ENCODE measurements at places on chromosomes 6 and 20.

- DNase-seq: no peak
These were observed 350.8 kb upstream of the TSHZ2 start for GRCh38 chr20:52621401-52621800.

DNA sequence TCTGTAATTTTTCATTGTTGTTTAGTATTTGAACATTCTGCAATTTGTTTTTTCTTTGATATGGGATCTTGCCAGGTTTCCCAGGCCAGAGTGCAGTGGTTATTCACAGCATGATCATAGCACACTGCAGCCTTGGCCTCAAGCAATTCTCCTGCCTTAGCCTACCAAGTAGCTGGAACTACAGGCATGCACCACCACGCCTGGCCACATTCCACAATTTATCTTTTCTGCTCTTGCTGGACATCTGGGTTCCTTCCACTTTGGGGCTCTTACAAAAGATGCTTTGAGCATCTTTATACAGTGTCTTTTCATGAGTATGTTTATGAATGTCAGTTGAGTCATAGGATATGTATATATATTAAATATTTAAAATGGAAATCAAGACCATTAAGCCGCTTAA, 42.0 kb downstream of the PGM3 start:
- DNase-seq: no peak

DNA sequence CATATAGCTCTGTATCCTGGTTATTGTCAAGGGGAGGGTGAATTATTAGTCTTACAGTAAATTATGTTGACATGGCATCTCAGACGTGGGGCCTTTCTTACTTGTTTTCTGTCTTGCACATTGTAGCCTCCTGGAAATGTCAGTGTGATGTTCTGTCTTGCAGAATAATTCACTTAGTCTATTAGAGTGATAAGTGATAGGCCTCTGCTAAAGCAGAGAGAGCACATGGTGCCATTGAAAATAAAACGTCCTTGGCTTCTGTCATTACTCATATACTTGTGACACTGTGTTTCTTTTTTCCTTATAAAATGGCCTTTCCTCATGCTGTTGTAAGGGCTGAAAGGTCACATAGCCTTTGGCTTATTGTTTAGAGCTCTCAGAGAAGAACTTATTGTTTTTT, 531.0 kb downstream of the EPM2A start:
- no peak for DNase-seq

- DNase-seq: no peak
These were observed 189.0 kb downstream of the UST start for GRCh38 chr6:148935705-148936435.

DNA sequence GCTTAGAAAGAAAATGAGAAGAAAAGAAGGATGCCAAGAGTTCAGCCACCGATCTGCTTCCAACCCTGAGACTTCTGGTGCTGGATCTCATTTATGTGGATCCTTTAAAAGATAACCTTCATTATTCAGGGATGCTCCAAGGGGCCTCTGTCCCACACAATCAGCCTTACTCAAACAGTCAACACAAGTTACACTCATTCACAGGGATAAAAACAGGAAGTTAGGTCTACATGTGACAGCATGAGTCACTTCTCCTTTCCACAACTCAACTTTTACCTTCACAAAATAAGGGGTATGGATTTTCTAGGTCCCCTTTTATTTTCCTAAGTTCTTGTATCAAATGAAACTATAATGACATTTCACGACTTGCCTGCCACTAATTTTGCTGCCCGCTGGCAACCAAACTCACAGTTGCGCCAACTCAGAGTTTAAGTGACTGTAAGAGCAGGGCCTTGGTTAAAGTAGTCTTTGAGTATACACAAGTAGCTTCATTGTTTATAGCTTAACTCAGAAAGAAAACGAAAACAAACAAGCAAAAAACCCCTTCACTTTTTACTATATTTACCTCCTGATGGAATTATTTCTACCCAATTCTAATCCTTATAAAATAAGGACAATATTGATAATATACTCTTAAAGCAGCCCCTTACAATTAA, 278.8 kb upstream of the RUNX2 start:
- DNase-seq: no peak

GRCh38 chr6:124881898-124882578, 80.2 kb upstream of the RNF217 start:
- no peak for DNase-seq

DNA sequence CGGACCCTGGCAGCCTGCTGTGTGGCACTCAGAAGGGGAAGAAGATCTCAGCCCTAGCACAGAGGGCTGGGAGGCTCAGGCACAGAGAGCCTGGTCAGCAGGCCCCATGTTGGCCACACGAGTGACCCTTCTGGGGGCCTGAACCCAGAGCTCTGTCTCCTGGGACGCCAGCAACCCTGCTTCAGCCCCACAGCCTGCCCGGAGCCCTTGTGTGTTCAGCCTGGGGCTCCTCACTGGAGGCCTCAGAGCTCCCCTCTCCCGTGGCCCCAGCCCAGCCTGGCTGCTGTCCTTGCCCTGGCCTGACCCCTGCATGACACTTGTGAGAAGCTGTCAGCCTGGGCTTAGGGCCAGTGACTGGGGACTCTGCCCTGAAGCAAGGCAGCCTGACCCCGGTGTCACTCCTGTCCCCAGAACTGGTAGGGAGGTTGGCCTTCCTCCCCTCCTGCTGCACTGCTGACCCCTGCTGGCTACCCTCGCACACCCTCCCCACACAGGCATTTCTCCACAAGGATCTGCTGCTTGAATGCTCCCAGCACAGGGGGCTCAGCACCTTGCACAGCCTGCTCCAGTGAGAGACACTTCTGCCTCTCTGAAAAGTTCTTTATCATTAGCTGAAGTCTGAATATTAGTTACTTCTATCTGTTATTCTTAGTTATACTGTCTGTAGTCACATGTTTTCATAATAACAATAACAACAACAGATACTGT, 15.4 kb upstream of the IP6K3 start:
- DNase-seq: peak; percentile 25

- DNase-seq: no peak
These were observed 17.5 kb upstream of the PLCG1 start for GRCh38 chr20:41119614-41120561.

DNA sequence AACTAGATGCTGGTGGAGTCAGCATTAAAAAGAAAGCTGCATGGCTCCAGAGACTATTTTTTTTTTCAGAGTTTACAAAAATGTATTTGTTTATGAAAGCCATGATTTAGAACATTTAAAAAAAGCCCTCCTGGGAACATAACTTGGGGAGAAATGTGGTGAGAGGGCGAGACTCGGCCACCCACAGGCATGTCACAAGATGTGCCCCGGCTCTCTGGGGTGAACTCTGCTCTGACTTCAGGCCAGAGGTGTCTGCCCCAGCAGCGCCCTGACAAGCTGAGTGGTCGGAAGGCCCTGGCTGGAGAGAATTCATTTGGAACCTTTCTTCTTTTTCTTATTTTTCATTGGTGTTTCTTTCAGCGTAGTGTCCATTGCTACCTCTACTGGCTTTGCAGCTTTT, 21.7 kb upstream of the RFPL4B start:
- no peak for DNase-seq

DNA sequence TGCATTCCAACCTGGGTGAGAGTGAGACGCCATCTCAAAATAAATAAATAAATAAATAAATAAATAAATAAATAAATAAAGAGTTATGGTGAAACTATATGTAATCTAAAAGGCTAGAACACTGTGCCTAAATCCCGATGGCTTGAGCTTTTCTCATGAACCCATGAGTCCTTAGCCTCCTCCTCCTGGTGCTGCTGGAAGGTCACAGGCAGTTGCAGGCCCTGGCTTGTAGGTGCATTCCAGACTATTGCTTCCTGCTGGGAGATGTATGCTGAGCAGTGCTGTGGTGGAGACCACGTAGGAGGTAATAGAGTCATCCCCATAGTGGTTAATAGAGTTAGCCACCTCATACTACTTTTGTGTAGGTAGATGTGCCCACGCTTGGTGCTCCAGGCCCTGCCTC, 12.5 kb downstream of the PTK7 start:
- no peak for DNase-seq

DNA sequence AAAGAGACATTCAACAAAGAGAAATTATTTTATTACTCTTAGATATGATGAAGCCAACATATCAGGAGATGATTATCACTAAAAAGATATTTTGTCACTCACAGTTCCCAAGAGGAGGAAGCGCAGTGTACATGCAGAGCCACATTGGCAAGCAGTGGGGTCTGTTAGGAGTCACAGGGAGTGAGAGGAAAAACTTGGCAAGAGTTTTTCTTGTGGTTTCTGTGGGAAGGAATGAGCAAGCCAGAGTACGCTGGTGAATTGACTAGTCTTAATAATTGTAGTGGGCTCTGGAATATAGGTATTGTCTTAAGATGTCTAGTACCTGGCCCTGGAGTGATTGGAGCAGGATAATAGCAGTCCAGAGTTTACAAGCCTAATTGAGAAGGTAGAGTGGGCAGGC, 1095.2 kb downstream of the GRIK2 start:
- DNase-seq: no peak

DNA sequence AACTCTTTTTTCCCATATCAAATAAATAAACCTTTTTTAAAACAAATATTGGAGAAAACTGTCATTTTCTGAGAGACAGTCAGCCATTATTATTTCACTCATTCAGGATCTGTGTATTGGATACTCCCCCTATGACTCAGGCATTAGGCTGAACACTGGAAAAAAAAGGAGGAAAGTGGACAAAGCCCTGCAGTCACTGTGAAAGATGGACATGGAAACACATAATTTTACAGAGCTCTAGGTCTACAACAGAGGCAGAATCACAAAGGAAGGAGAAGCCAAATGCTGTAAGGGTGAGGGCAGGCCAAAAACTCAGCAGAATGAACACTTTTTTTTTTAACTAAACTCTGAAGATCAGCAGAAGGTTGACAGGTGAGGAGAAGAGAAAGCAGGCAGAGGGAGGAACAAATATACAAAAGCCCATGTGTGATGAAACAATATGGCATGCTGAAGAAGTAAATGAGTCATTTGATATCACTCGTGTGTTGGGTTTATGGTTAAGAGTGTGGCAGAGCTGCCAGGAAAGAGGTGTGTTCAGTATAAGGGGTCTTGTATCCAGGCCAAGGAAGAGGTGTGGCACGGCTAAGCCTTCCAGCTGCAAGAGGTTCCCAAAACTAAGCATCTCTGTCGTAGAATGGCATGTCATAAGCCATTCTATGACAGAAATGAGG, 39.1 kb downstream of the EPB41L2 start:
- no peak for DNase-seq

DNA sequence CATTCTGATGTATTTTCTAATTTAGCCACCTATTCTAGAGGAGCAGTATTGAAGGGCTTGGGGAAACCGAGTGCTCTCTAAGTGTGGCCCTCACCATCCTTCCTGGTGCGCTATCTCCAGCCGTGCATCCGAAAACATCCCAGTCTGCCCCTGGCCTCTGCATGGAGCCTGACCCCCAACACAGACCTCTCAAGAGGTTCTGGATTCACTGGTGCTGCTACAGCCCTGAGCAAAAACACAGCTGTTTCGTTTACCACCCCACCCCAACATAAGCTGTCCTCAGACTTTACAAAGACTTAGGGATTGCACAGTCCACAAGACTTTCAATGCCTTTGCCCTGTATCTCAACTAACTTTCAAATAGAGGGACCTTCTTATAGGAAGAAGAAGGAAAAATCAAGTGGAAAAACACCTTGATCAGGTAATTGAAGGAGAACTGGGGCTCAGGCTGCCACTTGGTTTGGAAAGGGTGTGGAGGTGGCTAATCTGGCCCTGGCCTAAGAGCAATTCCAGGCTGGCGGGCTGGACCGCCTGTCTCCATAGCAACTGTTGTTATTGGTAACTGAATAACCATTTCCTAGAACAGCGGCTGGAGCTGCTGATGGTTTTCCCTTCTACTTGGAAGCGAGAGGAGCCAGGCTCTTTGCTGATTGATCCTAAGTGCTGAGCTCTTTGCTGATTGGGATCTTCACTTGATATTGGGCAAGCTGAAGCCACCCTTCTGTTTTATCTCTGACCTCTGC, 90.2 kb upstream of the TOX2 start:
- DNase-seq: peak; percentile 69

DNA sequence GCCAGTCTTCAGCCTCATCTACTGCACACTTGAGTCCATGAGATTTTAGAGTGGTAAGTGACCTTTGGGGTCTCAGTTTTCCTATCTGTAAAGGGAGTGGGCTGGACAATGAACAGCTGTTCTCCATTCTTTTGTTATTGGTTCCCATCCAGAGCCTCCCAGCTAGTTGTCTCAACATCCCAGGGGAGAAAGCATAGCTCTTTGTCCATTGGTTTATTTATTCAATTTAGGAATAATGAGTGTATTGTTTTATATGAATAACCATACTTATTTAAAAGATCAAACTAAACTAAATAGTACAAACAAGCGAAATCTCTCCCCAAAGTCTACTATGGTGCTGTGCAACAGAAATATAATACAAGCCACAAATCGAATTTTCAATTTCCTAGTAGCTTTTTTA, 13.7 kb downstream of the PIGT start:
- DNase-seq: no peak

GRCh38 chr6:42148058-42148457, 5.6 kb upstream of the C6orf132 start:
- DNase-seq: no peak

DNA sequence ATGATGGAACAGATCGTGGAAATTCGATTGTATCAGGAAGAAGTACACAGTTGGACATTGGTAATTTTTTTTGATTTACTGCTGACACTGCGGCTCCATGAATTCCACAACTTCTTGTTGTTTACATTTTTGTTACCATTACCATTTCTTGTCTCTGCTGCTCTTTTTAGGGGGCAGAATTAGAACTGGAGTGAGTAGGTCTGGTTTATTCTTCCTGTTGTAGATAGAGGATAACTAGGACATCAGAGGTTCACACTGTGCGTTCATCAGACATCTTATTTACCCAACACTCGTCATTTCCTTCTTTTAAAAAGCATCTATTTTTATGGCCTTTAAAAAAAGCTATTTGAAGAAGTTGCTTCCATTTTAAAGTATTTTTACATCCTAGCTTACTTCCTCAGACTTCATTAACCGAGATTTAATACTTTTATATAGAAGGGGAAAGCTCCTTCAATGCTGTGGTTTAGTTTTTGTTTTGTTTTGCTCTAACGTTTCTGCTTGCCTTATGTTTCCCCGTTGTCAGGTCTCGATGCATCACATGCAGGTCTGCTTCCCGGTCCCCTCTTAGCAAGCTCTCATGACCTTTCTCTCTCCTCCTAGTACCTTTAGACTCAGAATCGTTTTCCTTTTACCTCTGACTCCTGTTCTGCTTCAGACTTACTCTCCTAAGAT, 139.1 kb downstream of the ARID1B start:
- DNase-seq: no peak

DNA sequence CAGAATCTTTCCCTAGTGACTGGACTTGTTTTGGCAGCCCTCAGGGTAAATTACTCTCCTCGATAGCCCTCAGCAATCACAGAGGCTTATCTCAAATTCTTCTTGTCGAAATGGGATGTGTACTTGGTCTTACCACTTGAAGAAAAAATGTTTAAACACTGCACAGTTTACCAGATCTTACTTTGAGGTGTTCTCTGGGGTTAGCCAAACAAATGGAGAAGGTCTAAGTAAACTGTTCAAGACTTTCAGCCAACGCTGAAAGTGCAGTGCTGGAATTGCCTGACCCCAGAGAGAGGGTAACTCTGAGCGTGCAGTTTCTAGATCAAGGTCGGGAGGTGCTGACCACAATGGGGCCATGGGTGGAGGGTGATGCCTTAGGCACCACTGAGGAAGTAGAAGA, 39.2 kb downstream of the MYLIP start:
- no peak for DNase-seq

GRCh38 chr6:12232339-12232738, 57.8 kb upstream of the EDN1 start:
- no peak for DNase-seq

GRCh38 chr6:49635978-49636712, 494 bp downstream of the RHAG start:
- no peak for DNase-seq

GRCh38 chr6:16752206-16752866, 8.9 kb downstream of the ATXN1 start:
- no peak for DNase-seq
